ENCODE measurements at places on chromosomes 13 and 19.
A peak's percentile ranks its signal among the peaks of the same experiment; 100 is the strongest.

DNA sequence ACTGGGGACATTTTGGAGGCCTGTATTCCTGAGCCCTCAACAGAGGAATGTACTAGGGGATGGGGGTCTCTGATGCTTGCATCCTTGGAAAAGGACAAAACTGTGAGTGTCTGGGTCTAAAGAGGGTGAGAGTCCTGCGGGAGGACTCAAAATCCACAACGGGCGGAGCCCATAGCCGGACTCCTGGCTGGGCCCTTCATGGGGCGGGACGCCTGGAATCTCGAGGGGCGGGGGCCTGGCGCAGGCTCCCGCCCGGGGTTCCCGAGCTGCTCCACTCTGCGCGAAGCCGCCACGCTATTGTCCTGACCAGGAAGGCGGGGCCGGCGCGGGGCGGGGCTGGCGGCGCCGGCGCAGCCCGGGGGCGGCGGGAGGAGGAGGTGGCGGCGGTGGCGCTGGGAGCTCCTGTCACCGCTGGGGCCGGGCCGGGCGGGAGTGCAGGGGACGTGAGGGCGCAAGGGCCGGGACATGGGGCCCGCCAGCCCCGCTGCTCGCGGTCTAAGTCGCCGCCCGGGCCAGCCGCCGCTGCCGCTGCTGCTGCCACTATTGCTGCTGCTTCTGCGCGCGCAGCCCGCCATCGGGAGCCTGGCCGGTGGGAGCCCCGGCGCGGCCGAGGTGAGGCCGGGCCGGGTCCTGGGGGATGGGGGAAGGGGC lies at the start of gene APLP1:
TSS of gene APLP1 (plus strand) at position 403 of the 651 bp plus-strand sequence. CDS start at position 466, 63 bp downstream.
- peak; percentile 77 for DNase-seq

DNA sequence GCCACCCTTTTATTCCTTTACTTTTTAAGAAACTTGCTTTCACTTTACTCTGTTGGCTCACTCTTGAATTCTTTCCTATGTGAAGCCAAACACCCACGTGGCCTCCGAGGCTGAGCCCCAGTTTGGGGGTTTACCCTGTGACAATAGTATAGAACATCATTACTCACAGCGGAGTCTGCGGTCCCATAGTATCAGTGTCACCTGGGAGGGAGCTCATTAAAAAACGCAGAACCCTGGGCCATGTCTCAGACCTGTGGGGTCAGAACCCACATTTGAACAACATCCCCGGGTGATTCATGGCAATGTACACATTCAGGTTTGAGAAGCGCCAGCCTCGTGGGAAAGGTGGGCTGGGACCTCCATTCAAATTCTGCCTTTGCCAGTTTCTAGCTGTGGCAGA lies 36.0 kb upstream of the UBL3 start:
- DNase-seq = no peak

GRCh38 chr13:92896842-92897241 lies 329.8 kb upstream of the GPC6 start:
- peak; percentile 3 for DNase-seq

DNA sequence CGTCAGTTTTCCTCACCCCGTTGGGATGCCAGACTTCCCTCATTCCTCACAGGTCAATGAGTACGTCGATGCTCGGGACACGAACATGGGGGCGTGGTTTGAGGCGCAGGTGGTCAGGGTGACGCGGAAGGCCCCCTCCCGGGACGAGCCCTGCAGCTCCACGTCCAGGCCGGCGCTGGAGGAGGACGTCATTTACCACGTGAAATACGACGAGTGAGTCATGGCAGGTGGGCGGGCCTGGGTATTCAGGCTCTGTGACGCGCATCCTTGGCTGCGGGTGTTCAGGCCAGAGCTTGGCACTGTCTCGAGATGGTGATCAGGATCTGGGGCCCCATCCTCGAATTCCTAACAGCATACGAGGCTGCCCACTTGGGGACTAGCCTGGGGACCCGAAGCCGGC lies 21.4 kb downstream of the UHRF1 start:
- no peak for DNase-seq

- DNase-seq = no peak
These were observed 13.2 kb downstream of the ZNF793 start for GRCh38 chr19:37519890-37520289.

DNA sequence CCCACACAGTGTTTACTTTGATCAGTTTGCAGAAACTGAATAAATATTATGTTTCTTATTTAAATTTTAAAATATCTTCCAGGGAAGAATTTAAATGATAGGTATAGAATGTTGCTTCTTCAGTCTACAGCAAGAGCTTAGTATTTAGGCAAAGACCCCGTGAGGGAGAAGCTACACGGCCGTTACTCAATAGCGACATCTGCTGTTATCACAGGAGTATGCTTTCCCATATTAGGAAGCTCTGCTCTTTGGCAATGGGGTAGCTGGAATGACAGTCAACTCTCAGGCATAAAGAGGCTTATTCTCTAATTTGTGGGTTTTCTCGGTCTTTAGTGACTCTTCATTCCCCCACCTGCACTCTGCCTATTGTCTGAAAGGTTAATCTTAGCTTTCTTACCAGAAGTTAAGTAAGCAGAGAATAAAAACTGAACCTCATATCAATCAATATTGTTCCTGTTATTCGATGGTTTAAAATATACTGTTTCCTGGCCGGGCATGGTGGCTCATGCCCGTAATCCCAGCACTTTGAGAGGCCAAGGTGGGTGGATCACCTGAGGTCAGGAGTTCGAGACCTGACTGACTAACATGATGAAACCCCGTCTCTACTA lies 13.2 kb upstream of the LHFPL6 start:
- peak; percentile 88 for DNase-seq

DNA sequence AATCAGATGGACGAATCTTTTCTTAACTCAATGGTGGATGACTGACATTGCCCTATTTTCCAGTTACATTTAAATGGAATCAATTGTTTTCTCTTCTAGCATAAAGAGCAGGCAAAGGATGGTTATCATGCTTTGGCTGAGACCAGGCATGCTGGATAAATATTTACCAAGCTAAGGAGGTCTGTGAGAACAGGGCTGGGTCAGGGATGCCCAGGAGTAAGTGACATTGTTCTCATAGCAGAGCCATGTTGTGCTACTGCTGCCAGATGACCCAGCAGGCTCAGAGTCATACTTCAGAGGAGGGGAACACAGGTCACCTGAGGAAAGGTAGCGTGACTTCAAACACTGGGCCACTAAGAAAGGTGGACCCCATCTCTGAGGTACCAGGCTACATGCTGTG lies 116.0 kb upstream of the RNF113B start:
- DNase-seq = no peak

DNA sequence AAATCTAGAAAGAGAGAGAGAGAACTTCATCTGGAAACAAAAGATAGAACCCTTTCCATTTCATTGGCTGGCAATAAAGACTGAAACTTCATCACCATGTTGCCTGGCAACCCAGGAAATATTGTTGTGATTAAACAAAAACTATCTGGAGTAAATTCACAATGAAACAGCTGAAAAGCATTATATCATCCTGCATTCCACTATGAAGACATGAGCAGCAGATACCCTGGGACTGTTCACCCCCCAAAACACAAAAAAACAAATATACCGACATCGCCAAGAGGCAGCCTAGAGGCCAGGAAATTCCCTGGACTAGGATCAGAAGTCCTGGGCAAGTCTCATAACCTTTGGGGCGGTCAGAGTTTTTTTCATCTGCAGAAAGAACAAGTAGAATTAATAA lies 158.3 kb downstream of the FOXO1 start:
- peak; percentile 96 for DNase-seq

DNA sequence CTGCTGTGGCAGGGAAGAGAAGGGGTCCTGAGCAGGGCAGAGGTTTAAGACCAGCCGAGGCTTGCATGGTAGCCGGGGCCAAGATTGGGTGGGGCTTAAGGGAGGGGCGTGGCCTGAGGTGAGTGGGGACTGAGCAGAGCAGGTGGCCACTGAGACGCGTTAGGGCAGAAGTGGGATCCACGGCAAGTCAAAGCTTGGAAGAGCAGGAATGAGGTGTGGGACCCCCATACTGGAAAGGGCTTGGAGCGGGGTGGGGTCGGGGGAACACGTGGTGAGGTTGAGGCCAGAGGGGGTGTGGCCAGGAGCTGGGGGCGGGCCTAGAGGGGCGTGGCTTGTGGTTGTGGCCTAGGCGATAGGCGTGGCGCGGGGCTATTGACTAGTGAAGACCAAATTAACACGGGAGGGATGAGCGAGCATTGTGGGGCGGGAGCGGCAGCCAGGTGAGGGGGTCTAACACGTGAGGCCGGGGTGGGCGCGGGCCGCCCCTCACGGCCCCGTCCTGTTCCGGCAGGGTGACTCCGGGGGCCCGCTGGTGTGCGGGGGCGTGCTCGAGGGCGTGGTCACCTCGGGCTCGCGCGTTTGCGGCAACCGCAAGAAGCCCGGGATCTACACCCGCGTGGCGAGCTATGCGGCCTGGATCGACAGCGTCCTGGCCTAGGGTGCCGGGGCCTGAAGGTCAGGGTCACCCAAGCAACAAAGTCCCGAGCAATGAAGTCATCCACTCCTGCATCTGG lies 3.3 kb downstream of the CFD start:
- DNase-seq = peak; percentile 61

DNA sequence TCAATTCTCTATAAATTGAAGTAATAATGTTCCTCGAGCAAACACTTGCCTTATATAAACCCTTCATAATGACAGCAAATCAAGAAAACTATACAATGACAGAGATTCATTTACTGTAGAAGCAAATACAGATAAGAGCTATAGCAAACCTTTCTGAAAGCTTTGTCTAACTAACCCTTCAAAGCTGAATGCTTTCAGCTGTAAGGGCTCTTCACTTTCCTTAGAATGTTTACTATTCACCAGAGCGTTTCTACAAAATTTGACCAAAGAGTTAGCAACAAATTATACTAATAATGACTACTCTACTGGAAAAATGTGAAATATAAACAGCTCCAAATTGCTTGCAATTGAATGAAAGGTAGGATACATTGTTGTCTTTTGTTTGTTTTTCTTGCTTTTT lies 218.1 kb downstream of the SLITRK5 start:
- no peak for DNase-seq

DNA sequence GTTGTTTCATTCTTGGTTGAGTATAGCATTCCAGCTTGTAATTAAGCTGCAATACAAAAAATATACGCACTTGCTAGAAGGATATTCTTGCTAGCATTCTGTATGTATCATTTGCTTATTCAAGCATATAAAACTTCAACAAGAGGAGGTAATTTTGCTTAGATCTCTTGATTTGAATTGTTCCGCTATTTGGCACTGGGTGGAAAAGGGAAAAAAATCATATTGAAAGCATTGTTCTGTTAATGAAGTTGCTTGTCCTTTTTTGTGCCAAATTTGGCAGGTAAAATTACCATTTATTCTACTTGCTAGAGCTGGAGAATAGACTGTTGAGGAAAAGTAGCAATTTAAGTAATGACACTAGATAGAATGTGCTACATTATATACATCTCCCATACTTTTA lies 190.2 kb downstream of the GGACT start:
- DNase-seq = no peak

GRCh38 chr19:44890366-44891015 lies 563 bp upstream of the TOMM40 start:
- DNase-seq = peak; percentile 100

DNA sequence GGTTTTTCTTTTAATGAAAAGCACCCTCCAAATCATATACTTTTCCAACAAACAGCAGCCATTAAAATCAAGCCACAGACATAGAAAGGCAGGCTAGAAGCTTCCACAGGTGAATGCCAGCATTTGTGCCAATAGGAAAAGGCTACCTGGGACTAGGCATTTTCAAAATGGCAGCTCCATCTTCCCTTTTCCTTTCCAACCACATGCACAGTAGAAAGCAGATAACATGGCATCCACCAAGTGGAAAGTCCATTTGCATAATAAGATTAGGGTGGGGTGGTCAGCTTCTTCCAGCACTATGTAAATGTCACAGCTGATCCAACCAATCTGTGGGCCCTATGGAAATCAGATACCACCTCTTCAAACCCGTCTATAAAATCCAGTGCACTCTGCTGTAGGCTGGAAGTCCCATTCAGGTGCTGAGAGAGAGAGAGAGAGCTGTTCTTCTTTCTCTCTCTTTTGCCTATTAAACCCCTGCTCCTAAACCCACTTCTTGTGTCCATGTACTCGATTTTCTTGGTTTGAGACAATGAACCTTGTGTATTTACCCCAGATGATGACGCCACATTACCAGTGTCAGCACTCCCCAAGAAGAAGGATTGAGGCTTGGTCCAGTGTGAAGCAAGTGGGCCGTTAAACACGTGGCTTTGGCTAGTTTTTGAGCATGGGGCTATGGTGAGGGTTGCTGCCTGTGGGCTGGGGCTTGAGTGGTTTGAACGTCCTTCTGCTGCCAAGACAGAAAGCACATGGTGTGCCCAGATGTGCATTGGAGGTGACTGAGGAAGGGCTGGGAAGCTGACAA lies 24.2 kb upstream of the IGFL1 start:
- no peak for DNase-seq

- peak; percentile 9 for DNase-seq
These were observed 13.3 kb downstream of the CAPN12 start for GRCh38 chr19:38730731-38731589.

DNA sequence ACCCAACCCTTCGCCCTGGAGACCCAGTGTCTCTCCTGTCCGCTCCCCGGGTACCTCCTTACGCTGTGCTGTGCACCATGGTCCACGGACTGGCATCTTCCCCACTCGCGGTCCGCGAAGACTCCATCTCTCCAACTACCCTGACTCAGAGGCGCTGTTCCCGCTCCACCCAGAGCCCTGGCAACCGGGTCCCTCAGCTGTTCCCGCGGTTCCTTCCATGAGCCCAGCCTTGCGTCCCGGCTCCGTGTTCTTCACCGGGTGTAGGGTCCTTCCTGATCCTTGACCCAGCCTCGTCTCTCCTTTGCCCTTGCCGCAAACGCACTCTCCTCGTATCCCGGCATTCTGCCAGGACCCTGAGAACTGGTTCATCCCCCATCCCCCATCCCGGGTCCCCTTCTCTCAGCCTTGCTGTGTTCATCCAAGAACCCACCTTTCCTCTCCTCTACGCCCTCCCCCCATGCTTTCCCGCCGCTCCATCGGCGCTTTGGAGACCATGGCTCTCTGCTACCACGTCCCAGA lies 664 bp downstream of the ICAM5 start:
- no peak for DNase-seq

DNA sequence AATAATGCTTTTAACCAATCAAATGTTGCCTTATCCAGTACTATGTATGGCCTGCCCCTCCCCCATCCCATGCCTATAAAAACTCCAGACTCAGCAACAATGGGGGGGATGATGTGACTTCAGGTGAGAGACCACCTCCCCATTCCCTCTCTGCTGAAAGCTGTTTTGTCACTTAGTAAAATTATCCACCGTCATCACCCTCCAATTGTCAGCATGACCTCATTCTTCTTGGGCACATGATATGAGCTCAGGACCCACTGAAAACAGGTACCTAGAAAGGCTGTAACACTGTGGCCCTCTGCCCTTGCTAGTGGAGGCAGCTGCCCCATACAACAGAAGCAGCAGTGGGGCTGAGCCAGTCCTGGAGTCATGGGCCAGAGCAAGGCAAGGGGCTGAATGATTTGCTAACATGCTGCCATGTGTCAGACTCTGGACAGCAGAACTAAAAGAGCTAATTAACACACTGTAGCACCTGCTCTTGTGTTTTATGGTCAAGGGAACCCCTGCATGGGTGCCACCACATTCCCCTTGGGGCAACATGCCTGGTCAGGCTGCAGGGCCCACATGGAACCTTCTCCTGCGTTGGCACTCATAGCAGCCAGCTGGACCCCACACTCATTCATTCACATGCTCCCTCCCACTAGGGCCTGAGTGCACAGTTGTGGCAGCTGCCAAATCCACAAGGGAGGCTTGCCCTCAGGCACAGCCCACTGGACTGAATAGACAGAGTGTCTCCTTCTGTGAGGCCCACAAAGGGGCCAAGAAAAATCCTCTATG lies 722.2 kb upstream of the PCDH20 start:
- peak; percentile 4 for DNase-seq

All from muscle of leg (tissue), 16 donors.